ENCODE measurements at places on chromosomes 16 and 17.

DNA sequence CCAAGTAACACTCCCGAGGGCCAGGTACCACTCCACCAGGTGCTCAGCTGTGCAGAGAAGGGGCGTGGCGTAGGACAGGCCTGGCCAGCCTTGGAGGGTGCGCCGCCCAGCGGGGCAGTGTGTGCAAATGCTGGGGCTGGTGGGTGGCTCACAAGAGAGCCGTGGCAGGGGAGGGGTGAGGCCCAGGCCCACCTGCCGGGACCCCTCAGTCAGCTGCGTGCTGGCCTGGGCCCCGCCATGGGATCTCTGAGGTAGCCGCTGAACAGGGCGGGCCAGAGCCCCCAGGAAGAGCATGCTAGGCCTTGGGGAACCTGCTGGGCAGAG is 8.8 kb downstream of the TPSG1 start:
- DNase-seq: no peak

- DNase-seq: peak; percentile 87
Measured at GRCh38 chr17:75904749-75905521, at the start of gene MRPL38. MRPL38 (minus strand) TSS chr17:75904884; CDS start chr17:75904875, 9 bp downstream.

- no peak for DNase-seq
Measured at GRCh38 chr17:72591289-72592241, 470.7 kb downstream of the SOX9 start.

- DNase-seq: no peak
Measured at GRCh38 chr17:69357701-69358100, 30.8 kb upstream of the ABCA5 start.

- DNase-seq: no peak
Measured at GRCh38 chr17:4604111-4604644, 19.8 kb downstream of the SMTNL2 start.

GRCh38 chr16:53085369-53085843 is 30.6 kb downstream of the CHD9 start:
- no peak for DNase-seq

DNA sequence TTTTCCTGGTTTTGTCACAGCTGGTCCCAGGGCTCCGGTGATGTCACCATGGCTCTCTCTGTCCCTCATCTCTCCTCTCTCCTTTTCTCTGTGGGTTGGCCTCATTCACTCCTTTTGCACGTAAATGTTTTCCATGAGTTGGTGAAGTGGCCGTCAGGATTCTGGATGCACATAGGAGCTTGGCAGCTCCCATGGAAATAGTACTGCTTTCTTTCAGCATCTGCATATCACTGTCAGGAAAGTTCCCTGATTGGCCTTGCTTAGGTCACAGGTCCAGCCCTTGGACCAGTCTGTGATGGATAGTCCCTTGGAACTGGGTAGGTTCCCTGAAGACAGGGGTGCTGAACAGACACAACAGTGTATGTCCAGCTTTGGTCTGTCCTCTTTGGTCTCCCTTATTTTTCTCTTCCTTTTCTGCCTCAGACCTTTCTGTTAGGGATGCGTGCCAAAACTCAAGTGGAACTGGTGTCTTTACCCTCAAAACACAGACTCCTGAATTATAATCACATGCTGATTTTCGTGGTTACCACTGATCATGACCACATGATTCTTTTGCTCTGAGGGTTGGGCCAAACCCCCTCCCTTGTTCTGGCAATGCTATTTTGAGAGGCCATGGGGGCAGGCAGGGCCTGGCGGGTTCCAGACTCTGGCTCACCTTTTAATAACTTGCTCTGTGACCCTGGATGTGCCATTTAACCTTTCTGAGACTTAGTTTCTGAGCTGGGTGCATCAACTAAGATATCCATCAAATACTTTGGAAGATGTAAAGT is 99.0 kb downstream of the MSI2 start:
- DNase-seq: no peak

GRCh38 chr16:4272114-4272956 is 488 bp downstream of the TFAP4 start:
- no peak for DNase-seq

DNA sequence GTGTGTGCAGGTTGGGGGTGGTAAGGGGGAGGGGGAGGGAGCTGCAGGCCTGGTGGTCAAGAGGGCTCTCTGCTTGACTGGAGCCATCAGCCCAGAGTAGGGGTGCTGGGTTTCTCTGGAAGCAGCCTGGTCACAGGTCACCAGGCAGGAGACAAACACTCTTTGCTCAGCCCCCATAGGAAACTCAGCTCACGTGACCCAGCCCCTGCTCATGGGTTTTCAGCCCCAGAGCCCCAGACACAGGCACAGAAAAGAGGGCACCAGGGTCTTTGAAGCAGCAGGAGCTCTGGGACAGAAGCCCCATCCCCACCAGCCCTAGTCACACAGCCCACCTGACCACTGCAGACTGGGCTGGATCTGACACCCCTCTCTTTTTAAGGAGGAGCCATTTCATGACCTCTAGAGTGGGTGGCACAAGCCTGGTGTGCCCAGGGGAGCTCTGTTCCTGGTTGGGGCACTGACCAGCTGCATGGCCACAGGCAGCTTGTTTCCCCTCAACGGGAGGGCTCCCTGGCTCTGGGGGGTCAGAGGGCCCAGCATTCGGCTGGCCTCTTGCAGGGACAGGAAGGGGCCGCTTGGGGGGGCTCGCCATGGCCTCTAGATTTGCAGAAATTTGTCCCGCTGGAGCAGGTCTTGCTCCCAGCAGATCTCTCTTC is 13.8 kb upstream of the CD79B start:
- no peak for DNase-seq
